T-helper 1 cell (primary cell): ENCODE measurements at places on chromosomes 1 and 21.

DNA sequence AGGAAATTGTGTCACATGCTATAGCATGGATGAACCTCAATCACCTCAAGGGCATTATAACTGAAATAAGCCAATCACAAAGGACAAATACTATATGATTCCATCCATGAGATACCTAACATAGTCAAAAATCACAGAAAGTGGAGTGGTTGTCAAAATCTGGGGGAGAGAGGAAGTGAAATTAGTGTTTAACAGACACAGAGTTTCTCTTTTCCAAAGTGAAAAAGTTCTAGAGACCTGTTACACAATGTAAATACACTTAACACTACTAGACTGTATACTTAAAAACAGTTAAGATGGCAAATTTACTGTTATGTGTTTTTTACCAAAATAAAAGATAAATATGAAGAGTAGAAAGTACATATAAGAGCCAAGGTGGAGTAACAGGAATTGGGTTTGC is 31.8 kb downstream of the ZNF644 start:
- DNase-seq = no peak

- no peak for DNase-seq
These were observed 18.9 kb downstream of the LHX4 start for GRCh38 chr1:180248731-180249681.

GRCh38 chr1:228989992-228990827 is 254.9 kb downstream of the RHOU start:
- no peak for DNase-seq

DNA sequence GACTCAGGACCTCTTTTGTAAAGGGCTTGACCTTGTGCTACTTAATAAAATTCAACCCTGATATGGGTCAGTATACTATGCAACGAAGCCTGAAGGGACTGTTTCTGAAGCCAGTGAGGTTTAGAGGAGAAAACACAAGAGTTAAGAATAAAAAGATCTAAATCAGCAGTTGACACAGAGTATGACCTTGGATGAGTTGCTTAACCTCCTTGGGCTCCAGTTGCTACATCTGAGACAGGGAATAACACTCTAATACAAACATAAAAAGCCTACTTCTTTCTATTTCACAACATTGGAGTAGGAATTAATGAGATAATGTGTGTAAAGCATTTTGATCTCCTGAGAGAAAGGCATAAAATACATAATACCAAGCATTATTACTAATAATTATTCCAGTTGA is 882.4 kb upstream of the ADGRL2 start:
- DNase-seq = no peak

- no peak for DNase-seq
These were observed 11.6 kb upstream of the TNFSF18 start for GRCh38 chr1:173062150-173062938.

GRCh38 chr1:95382000-95382786 is 148.2 kb downstream of the RWDD3 start:
- no peak for DNase-seq

- no peak for DNase-seq
These were observed 148.2 kb downstream of the AKT3 start for GRCh38 chr1:243701872-243702271.

GRCh38 chr1:167121375-167122120 is 27.7 kb downstream of the STYXL2 start:
- DNase-seq = no peak

DNA sequence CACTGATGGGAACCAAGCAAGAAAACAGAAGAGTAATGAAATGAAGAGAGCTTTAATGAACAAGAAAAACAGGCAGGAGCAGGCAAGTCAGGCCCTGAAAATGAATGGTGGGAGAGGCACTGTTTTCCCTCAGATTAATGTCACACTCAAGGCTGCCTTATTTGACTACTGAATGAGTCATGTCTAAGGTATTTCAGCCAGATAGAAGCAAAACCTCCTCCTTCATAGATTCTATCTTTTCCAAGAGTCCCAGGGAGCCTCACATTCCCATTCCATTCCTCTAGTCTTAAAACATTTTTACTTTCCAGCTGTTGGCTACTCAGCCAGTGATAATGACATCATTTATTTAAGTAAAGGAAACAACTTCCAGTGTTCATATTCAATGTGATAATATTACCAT is 228.4 kb upstream of the NRIP1 start:
- no peak for DNase-seq

GRCh38 chr1:205365945-205366463 is 9.3 kb upstream of the KLHDC8A start:
- DNase-seq = no peak

DNA sequence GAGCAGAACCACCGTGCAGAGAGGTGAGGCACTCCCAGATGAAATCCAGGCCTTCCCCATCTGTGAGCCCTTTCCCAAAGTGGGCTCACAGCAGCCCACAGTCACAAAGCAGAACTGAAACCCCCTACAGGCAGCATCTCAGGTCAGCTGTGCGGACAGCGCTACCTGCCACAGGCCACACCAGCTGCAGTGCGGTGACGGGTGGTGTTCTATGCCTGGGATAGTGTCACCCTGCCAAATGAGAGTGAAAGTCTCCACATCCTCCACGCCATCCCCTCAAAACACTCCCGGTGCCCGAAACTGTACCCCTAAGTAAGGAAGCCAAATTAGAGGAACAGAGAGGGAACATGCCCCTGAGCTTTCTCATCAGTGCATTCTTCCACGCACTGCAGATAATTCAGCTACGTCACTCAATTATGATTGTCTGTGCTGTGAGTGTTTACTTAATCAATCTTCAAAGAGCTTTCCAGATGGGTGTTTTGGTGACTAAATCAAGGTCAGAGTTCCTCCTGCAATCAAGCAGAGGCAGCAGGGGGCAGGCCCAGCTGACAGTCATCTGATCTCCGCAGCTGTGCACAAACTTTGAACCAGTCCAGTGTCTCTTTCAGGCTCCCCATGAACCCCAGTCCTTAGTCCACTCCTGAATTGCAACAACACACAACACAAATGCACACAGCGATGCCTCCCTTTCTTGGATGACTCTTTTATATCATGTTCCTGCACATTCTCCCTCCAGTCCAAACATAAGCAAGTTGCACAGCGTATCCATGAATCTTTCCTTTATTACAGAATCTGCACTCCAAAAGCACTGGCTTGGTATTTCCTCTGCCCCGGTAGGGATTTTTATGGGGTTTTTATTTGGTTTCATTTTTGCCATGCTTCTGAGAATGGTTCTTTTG is 150.0 kb downstream of the TOMM20 start:
- peak; percentile 15 for DNase-seq

GRCh38 chr1:67890857-67891256 is 57.6 kb upstream of the GNG12 start:
- no peak for DNase-seq

DNA sequence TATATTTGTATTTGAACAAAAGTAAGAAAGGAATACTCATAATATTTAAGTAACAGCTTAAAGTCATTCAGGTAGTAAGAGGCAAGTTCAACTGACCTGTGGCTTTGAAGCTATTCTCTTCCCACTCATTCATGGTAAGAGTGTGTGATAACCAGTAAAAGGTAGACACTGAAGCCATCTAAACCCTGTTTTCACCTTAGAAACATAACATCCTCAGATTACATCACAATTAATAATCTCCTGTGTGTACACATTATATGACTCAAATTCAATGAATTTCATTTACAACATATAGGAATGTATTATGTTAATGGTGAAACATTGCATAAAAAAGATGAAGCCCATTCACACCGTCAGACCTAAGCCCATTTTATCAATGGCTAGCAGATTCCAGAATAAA is 364.8 kb upstream of the SNX7 start:
- DNase-seq = no peak

DNA sequence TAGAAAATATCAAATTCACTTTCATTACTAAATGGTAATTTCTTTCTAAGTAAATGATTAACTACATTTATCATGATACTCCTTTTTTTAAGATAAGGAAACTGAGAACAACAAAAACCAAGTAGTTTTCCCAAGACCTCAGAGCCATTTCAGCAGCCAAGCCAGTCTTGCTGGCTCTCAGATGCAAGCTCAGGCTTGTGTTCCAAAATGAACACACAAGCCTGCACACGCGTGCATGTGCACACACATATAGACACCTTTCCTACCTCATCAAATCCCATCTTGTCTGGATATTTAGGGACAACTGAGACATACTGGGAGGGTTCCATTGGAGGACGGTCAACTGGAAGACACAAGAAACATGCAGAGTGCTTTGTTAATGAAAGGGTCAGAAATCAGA is 83.0 kb downstream of the COLGALT2 start:
- no peak for DNase-seq

DNA sequence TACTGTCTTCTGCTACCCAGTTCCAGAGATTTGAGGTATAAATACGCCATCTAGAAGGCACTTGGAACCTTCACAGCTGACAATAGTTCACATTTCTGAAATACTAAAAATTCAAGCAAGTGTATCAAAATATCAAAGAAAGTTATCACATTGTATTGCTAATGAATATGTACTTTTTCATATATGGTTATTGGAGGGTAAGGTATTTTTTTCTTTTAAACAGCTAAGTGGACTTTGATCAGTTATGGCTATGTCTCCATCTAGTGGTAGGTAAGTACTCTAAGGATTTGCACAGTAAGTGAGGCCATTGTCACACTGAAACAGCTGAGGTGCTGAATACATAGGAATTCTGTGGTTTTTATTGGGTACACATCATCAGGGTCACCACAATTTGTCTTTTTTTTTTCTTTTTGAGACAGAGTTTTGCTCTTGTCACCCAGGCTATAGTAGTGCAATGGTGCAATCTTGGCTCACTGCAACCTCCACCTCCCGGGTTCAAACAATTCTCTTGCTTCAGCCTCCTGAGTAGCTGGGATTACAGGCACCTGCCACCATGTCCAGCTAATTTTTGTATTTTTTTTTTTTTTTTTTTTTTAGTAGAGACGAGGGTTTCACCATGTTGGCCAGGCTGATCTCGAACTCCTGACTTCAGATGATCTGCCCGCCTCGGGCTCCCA is 49.1 kb upstream of the CR2 start:
- DNase-seq = no peak

- DNase-seq = no peak
These were observed 10.2 kb downstream of the KMO start for GRCh38 chr1:241542199-241542907.

GRCh38 chr1:229043115-229043514 is 227.8 kb upstream of the RAB4A start:
- DNase-seq = no peak

DNA sequence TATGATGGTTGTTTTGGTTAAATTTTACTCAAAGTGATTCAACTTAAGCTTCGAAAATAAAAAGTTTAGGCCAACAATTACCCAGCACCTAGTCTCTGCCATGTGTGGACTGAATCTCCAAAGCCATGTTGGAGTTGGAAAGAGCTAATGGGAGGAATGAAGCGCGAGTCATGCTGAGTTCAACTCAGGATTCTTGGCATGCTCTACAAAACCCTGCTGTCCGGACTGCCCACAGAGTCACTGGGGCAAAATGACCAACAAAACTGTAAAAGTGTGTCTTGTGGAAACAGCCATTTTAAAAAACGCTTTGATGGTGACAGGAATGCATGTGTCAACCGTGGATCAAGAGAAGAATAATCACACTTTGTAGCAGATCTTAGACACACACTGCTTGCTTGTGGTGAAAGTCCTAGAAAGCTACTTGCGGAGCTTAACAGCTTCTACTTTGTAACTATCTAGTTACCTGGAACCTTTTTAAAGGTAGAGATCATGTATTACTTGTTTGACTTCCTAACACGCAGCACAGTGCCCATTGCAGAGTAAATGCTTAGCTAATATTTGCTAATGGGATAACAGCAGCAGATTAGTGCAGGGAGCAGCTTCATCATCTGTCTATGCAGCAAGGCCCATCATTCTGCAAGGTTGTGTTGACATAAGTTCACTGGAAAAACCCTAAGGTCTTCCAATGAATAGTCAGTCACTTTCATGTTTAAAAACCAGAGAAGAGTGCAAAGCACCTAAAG is 7.0 kb upstream of the GBP6 start:
- DNase-seq = no peak

DNA sequence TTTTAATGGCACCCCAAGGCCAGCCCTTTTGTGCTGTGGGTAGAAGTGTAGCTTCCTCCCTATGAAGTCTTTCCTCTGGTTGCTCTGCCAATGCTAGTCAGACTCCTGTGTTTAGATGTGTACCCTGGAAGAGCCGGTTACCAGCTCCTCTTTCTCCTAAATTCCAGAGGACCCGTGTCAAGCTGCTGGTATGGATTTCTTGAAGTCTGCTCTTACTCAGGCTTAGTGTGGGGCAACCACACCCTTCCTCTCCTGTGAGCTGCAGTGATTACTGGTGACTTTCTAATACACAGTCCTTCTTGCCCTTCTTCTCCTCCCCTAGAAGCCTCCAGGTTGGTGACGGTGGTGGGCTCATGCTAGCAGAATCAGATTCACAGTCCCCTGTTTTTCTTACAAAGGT is 74.1 kb upstream of the AKT3 start:
- no peak for DNase-seq

DNA sequence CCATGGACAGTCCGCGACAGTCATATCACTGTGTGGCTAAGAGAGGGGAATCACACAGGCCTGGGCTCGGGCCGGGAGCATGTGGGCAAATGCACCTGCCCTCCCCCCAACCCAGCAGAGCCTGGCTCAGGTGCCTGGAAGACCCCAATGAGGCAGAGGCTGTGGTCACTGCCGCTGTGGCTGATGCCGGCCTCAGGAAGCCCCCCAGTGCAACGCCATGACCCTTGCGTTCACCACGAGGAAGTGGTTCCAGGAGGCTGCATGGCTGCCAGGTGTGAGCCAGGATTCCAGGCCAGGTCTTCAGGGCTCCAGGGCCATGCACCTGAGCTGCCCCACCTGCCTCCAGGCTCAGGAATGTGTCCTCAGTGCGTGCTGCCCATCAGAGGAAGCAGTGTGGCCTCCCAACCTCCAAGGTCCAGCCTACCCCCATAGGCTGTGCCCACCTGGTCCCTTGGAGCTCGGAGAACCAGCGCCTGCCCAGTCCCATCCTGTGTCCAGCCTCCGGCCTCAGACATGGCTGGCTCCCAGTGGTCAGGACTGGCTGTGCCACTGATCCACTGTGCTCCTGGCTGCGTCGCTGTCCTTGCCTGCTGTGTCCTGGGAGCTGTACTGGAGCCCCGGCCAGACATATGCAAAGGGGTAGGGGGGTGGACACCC is 8.0 kb downstream of the ARHGEF16 start:
- no peak for DNase-seq

- no peak for DNase-seq
These were observed 61.0 kb upstream of the SPATA6 start for GRCh38 chr1:48532976-48533375.

GRCh38 chr1:192378276-192378675 is 61.5 kb downstream of the RGS21 start:
- no peak for DNase-seq

- DNase-seq = no peak
These were observed 159.5 kb downstream of the ETS2 start for GRCh38 chr21:38965241-38965640.

- DNase-seq = no peak
These were observed 6.5 kb upstream of the C1orf146 start for GRCh38 chr1:92211166-92211565.

- no peak for DNase-seq
These were observed 5.4 kb upstream of the TSNAX start for GRCh38 chr1:231522931-231523642.

DNA sequence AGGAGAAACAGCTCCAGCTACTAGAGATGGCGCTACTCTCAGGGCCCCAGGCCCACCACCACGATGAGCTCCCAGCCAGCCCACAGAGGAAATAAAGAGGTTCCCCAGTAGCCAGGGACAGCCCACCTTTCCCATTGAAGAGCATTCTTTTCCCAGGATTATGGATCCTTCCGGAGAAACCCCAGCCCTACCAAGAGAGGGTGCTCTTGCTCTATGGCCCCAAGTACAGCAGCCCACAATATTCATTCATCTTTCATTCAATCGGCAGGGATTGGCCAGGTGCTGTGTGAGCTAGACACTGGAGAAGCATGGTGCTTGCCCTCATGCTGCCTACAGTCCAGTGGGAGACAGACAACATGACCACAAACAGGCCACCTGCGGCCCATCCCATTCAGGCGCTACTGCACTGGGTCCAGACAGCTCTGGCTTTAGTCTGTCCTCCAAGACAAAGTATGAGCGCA is 29.9 kb downstream of the PMVK start:
- no peak for DNase-seq
